ENCODE measurements at places on chromosomes 1 and 21.

GRCh38 chr1:3656450-3657095 lies 4.3 kb downstream of the TP73 start:
- DNase-seq = no peak

GRCh38 chr1:57868908-57869307 lies 445.0 kb upstream of the DAB1 start:
- no peak for DNase-seq

- no peak for DNase-seq
Measured at GRCh38 chr1:150156868-150157603, 7.3 kb downstream of the PLEKHO1 start.

GRCh38 chr1:87327376-87328271 lies 1.1 kb upstream of the LMO4 start:
- no peak for DNase-seq

- peak; percentile 11 for DNase-seq
Measured at GRCh38 chr1:165114022-165114888, 242.3 kb downstream of the LMX1A start.

- DNase-seq = no peak
Measured at GRCh38 chr1:219495737-219496408, 117.0 kb downstream of the ZC3H11B start.

GRCh38 chr21:15592271-15592860 lies 137.4 kb upstream of the USP25 start:
- peak; percentile 1 for DNase-seq

- no peak for DNase-seq
Measured at GRCh38 chr1:5658340-5659316, 333.6 kb downstream of the NPHP4 start.

DNA sequence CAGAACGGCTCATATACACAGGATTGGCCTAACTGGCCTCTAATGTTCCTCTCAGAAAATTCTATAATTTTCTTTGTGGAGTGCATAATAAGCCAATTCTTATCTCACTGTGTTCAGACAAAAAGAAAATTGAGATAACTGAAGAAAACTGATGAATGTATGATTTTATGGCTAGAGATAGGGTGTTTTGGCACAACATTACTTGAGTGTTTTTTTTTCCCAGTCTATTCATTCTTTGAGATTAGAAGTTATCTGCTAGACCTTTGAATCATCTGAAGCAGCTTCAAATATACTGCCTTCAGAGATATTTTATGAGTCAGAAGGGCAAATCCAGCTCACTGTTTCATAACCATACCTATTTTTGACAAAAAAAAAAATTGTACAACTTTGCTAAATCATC lies 85.6 kb downstream of the VAV3 start:
- DNase-seq = no peak

- DNase-seq = no peak
Measured at GRCh38 chr1:84374991-84375696, 23.1 kb upstream of the DNASE2B start.

- DNase-seq = no peak
Measured at GRCh38 chr1:116411784-116412479, 38.9 kb downstream of the ATP1A1 start.

DNA sequence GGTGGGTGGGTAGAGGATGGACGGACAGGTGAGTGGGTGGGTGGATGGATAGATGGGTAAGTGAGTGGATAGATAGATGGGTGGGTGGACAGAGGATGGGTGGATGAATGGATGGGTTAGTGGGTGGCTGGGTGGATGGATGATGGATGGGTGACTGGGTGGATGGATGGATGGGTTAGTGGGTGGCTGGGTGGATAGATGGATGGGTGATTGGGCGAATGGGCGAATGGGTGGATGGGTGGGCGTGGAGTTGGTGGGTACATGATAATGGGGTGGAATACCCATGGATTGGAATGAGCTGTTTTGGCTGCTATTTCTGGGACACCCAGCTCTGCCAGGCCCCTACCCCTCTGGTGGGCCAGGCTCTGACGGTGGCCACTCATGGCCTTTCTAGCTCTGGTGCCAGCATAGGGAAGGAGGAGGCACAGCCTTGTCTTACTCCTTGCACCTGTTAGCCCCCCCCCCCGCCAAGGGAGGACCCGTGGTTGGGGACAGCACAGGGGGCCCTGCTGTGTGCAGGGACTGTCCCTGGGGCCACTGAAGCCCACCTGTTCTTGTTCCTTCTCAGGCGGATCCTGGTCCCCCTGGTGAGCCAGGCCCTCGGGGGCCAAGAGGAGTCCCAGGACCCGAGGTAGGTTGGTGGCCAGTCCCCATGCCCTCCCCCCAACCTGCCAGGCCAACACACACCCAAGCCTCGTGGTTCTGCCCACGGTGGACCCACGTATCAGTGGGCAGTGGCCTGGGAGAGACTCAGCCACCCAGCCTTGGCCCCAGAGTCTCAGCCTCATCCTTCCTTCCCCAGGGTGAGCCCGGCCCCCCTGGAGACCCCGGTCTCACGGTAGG lies 26.4 kb downstream of the COL6A2 start:
- DNase-seq = no peak

GRCh38 chr1:168921629-168922028 lies 184.9 kb upstream of the ATP1B1 start:
- DNase-seq = no peak

- DNase-seq = no peak
Measured at GRCh38 chr1:32749332-32749731, 46.8 kb upstream of the SYNC start.

GRCh38 chr1:156410238-156410637 lies 41.2 kb downstream of the RHBG start:
- no peak for DNase-seq

- DNase-seq = no peak
Measured at GRCh38 chr1:101465941-101466340, 229.1 kb downstream of the S1PR1 start.

- no peak for DNase-seq
Measured at GRCh38 chr1:8182034-8182761, 135.7 kb upstream of the SLC45A1 start.

DNA sequence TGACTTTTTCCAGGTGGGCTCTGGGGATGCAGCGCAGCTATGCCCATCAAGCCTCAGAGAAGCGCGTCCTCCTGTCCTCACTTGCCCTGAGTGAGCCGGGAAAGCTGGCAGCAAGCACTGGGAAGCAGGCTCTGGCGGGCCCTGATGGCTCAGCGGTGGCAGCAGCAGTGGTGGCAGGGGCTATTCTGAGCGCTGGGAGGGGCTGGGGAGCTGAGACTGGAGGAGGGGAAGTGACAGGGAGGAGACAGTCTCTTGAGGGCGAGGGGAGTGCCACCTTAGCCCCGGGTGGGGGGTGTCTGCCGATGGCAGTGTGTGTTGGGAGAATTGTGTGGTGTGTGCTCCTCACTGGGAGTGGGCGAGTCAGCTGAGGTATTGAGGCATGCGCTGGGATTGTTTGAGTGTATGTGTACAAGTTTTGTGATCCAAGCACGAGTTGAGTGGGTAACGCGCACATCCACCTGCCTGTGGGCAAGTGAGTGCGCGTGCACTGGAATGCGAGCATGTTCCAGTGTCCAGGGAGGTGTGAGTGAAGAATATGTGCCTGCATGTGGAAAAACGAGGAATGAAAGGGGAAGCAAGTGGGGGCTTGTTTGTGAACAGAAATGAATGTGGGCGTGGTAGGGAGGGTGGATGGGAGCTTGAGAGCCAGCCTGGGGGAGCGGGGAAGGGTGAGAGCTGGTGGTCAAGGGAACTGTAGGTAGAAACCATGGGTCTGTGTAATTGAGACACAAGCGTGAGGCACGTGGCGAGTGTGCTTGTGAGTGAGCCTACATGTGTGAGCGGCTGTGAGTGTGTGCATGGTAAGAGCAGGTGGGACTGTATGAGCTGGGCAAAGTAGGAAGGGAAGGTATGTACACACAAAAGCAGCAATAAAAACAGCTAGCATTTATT lies 2.9 kb upstream of the FOXO6 start:
- no peak for DNase-seq

DNA sequence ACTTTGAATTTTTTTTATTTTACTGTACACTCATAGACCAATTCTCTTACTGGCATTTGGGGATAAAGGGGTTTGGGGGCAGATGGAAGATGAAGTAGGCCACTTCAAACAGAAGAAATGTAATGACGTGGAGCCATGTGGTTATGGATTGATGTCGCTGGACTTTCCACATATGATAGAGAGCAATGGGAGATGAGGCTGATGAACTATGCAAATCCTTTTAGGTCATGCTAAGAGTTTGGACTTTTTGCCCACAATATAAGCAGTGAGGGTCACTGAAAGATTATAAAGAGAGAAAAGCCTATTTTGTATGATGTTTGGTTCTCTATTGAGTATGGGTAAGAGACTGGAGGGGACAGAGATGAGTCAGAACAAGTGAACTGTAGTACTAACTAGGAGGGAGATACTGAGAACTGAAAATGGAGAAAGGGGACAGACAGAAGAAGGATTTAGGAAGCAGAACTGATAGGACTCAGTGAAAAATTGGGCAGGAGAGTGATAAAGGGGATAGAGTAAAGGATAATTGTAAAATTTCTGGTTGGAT lies 9.2 kb downstream of the C1orf21 start:
- DNase-seq = no peak

DNA sequence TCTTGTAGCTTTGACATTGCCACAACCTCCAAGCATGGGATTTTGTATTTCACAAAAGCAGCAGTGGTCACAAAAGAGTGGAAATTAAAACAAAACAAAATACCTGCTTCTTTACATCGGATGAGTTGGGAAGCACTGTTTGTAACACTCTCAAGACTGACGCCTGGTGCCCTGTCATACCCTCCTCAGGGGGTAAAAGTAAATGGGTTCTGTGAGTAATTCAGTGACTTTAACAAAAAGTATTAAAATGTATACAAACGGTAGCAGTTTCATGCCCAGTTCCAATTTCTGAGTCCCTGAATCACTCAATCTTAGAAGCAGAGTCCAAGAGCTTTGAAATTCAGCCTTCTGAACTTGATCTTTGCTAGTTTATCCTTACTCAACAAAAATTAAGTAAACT lies 152.5 kb downstream of the TIAM1 start:
- DNase-seq = no peak

DNA sequence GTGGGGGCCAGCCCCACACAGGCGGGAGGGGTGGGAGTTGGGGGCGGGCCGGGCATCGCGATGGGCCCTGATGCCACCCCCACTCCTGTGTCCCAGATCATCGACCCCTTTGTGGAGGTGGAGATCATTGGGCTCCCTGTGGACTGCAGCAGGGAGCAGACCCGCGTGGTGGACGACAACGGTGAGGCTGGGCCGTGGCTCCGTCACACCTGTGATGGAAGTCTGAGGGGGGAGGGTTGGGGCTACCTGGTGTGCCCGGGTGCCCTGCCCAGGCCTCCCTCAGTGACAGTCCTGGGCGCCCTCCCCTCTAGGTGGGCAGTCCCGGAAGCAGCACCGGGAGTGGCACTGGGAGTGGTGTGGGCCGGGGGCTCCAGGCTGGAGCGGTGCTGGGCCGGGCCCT lies 22.6 kb downstream of the PLCH2 start:
- no peak for DNase-seq

- no peak for DNase-seq
Measured at GRCh38 chr1:5297886-5298239, 643.5 kb downstream of the AJAP1 start.

DNA sequence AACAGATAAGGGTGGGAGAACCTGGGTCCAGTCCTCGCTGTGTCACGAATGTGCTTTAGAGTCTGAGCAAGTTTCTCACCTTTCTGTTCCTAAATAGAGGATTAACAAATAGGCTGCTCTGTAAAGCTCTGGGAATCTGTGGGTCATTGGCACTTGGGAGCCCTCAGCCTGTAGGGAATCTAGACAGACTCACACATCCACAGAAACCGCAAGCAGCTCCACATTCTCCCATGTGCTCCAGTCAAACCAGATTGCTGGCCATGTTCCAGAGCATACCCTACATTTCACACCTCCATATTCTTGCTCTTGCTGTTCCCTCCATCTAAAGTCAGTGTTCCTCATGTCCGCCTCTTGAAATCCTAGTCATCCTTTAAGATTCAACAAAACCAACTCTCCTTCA lies 7.8 kb upstream of the AHCYL1 start:
- no peak for DNase-seq

Measured in NCI-H1930 (cell line).